ENCODE measurements at places on chromosomes 7 and 10.

DNA sequence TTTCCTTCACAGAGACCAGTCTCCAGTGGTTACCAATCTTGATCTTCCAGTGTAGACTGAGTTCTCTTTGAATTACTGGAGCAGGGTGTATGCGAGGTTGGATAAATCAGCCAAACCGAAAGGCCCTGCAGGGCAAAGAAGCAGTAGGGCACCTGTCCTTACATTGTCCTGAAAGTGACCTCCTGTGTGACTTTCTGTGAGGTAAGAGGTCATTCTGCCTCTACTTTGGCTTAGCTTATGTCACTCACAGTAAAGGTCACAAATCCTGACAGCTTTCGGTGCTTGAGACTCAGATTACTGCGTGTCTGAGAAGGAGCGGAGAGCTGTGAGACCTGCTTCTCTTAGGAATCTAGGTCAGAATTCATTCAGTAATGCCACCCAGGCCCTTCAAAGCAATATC lies 252.7 kb upstream of the ETV1 start:
- no peak for DNase-seq

DNA sequence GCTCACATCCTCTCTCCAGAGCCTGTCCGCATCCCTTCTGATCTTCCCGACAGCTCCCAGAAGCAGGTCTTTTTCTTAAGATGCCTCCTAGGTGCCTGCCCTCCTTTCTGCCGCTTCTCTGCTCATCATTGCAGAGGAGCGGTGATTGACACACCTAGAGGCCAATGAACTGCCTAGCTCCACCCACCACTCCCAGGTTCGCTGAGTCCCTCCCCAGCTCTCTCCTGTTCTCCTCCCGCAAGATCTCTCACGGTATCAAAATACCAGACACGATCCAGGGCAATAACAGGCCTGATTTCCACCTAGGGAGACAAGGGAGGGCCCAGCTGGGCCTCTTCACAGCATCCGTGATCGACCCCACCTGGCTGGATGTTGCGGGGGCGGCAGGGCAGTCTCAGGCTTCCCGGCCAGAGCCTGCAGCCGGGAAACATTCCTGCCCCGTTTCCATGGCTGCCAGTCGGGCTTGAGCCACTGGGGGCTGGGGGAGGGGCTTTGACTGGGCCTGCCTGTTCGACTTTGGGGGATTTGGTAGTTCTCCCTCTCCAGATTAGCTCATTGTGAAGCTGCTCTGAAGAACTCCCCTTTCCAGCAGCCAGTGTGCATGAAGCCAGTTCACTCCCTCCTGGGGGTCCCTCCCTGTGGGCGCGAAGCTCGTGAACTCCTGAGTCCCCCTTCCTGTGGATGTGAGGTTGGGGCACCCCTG lies 373.5 kb downstream of the RPS24 start:
- no peak for DNase-seq

GRCh38 chr10:121598263-121599249 lies at the start of gene FGFR2:
Gene FGFR2 (minus strand): TSS chr10:121598444. CDS start chr10:121593817, 4,627 bp downstream.
- DNase-seq: no peak

GRCh38 chr10:76301950-76302349 lies 870.5 kb downstream of the LRMDA start:
- DNase-seq: no peak

GRCh38 chr7:93757426-93757825 lies 133.1 kb downstream of the TFPI2 start:
- DNase-seq: no peak

DNA sequence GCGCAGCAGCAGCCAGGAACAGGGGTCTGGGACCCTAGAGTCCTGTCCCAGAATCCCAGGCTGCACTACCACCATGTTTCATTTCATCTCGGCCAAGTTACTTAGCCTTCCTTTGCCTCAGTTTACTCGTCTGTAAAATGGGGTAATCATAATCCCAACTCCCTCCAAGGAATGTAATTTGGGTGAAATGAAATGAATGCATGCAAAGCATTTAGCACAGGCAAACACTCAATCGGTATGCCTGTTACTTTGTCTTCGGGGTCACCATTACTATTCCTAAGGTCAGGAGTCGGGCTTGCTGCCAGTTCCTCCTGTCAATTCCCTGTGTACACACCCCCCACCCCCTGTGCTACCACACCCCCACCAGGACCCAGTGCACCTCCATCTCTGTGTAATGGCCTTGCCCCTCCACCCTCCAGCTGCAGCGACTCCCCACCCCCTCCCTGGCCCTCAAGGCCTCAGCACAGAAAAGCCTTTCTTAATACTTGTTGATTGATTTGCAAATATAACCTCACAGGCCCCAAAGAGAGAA lies 1.7 kb downstream of the TNS3 start:
- DNase-seq: no peak

DNA sequence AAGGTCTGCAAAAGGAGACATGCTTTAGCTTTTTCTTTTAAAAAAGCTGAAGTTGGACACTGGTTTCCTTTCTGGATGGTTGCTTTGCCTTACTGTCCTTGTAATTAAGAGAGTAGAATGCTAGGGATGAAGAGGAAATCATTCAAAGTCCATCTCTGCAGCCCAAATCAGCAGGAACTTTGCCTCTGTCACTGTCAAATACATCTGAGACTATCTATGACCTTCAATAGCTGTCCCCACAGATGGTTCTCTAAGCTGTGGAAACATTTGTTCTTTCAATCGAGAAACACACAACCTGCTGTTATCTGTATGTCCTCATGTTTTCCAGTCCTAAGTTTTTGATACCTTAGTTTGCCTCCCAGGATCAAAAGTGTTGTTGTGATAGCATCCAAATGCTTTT lies 117.5 kb downstream of the SORBS1 start:
- DNase-seq: no peak

GRCh38 chr7:47957156-47957555 lies 8.9 kb upstream of the PKD1L1 start:
- DNase-seq: no peak

- DNase-seq: no peak
Observed at GRCh38 chr7:130297628-130298543, 4.9 kb downstream of the CPA4 start.

DNA sequence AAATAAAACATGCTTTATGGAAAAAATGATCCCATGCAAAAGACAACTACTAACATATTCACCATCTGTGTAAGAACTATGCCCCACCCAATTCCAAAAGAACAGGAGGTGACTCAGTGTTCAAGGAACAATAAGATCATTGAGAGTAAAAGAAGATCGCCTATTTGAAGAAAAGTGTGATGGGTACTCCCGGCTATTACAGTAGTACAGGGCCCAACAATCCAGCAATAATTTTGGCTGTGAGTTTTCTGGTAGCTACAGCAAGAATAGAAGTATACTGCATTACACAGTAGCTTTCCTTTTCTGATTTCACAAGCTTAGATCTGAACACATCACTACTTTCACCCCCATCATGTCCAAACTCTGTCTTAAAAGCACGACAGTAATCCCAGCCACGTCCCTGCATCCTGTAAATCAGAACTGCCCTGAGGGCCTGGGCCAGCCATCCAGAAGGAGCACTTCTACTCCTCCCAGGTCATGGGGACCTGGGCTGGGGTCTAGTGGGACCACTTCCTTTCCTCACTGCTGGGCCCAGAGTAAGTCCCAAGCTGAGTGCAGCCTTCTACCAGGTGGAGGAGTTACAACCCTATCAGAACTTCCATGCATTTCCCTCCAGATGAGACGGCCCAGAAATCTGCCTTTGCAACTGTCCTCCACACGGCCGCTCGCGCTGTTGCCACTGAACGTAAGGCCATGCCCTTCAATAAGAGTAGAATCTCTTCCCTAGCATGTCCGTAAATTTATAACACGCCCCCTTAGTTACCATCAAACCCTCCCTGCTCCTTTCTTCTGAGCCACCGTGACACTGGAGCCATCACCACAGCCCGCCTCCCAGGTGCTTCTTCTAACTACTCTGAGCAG lies 7.9 kb downstream of the ESYT2 start:
- no peak for DNase-seq

- no peak for DNase-seq
Observed at GRCh38 chr10:77168161-77168560, 469.4 kb downstream of the KCNMA1 start.

DNA sequence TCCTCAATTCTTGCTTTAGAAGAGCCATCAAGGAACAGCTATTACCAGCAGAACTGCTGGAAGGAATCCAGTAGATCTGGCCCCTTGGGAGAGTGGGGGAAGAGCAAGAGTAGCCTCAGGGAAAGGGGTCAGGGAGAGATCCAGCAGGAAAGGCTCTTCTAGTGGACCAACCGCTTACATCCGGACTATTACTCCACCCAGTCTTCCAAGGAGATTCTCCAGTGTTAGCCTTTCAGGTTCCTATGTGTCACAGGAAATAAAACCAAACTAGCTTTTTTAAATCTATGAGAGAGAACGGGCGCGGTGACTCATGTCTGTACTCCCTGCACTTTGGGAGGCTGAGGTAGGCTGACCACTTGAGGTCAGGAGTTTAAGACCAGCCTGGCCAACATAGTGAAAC lies 34.3 kb downstream of the TET1 start:
- DNase-seq: no peak

- DNase-seq: peak; percentile 63
Observed at GRCh38 chr10:34638406-34639054, 176.6 kb downstream of the PARD3 start.

DNA sequence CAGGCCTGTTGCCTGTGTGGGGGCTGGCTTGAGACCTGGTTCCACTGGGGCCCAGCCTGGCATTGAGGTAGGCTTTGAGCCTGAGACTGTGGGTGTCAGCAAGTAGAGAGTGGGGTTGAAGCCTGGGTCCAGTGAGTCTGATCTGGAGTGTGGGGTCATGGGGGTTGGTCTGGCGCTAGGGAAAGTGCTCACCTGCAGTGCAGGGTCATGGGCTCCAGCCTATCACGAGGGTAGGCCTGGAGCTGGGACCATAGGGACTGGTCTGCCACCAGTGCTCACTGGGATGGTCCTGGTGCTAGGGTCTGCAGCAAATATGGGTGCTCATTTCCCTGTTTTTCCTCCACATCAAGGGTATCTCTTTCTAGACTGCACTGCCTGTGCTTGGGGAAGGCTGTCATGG lies 95.4 kb upstream of the KLF14 start:
- no peak for DNase-seq

- DNase-seq: no peak
Observed at GRCh38 chr10:50416181-50416824, 165.0 kb upstream of the ASAH2 start.

DNA sequence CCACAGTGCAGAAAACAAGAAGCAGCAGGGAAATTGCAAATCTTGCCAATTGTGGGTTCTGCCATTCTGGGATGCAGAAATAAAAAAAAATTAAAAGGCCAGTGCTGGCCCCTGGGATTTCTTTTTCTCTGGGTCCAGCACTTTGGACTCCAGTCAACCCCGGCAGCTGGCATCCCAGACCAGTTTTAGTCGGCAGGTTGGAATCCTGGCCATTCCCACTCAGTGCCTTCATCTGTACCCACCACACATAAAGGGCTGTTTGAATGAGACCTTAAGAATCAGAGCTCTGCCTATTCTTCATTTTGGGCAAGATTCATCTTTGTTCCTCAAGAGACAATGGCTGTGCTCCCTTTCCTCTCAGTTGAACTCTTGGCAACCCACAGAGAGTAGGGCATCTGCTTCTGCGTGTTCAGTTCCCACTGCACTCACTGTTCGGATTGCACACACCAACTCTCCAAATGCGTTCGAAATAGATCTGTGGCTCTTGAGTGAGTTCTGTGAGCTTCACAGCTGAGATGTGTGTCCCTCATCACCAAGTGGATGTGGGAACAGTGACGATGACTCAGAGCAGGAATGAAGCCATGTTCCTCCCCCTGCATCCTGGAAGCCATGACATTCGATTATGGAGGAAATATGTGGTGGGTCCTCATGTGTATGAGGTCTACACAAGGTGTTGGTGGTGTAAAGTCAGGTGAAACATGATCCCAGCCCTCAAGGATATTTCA lies 63.0 kb upstream of the EGFR start:
- DNase-seq: no peak

DNA sequence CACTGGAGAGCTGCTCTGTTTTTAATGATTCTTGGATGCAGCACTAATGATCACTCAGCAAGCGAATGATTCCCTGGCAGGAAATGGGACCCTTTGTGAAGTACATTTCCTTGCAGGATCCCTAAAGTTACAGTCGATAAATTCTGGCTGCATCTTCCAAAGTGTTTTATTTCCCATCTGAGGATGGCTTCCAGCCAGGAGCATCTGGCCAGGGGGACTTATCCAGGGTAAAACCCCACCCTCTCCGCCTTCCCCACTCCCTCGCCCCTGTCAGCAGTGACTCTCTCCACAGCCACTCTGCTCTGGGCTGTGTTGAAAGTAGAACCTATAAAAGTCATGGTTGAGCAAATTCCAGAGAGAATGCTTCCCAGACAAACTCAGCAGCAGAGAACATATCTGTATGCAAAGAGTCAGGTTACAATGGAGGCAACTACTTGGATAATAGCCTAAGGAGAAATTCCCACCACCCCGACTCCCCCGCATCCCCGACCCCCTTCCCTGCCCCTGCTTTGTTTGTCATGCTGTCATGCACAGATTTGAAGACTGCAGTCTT lies 111.0 kb upstream of the ANLN start:
- DNase-seq: peak; percentile 58

DNA sequence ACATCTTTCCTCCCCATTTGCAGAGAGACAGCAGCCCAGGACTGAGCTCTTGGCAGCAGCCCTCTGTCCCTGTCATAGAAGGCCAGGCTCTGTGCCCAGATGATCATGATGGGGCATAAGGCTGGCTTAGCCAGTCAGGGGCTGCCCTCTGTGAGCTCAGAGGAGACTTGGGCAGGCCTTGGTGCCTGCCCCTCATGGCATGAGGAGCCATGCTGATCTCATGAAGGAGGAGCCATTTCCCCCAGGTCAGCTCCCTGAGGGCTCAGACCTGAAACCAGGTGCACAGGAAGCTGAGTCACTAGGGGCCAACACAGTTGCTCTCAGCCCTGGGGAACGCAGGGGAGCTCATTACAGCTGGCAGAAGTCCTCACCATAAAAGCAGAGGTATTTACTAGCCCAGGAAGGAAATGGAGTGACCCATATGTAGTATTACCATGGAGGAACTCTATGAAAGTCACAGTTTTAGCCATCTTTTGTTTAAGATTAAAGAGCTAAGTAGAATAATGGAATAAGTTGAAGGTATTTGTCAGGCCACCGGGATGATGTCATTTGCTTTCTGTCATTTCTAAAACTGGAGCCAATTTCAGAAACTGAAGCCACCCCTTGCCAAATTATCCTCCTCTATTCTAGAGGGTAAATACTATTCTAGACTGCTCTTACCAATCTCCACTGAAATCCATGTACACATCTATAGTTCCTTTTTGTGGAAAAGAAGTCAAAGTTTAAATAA lies 362.4 kb upstream of the ZNF32 start:
- DNase-seq: no peak

DNA sequence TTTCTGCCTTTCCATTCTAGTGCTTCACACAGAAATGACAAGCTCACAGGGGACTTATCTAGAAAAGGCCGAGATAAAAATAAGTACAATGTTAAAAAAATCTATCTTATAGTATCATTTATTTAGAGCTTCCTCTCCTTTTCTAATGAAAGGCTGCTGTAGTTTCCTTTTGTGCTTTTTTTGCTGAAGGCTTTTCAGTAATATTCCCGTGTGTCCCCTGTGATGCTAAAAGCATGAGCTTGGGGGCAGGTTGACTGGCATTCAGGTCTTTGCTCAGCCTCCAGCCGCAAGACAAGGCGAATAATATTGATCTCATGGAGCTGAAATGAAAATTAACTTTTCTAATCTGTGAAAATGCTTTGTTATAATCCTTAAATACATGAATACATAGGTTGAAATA lies 143.0 kb downstream of the ST7 start:
- no peak for DNase-seq

All from SK-N-MC (cell line).